ENCODE measurements at places on chromosomes 7 and 10. TPM values are rescaled to one million over a fixed set of nuclear protein-coding genes. Genes with fewer than 3 reads are reported as not detected.

DNA sequence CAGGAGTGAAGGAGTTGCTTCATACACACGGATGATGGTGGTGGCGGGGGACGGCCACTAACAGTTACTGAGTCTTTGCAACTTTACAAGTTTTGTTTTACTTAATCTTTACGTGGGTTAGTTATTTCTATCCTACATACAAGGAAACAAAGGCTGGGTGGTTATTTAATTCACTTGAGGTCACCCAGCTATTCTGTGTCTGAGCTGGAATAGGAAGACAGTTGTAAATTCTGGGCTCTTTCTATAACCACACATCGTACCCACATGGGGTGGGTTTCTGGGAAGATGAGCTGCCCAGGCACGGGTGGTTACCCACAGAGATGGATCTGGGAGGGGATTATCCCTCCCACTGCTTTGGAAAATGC is 137.9 kb downstream of the ANLN start:
- DNase-seq = no peak

GRCh38 chr7:27237735-27238334 is 4.8 kb upstream of the EVX1 start:
- DNase-seq = no peak

- DNase-seq = no peak
Measured at GRCh38 chr10:58209669-58210068, 58.0 kb downstream of the IPMK start.

DNA sequence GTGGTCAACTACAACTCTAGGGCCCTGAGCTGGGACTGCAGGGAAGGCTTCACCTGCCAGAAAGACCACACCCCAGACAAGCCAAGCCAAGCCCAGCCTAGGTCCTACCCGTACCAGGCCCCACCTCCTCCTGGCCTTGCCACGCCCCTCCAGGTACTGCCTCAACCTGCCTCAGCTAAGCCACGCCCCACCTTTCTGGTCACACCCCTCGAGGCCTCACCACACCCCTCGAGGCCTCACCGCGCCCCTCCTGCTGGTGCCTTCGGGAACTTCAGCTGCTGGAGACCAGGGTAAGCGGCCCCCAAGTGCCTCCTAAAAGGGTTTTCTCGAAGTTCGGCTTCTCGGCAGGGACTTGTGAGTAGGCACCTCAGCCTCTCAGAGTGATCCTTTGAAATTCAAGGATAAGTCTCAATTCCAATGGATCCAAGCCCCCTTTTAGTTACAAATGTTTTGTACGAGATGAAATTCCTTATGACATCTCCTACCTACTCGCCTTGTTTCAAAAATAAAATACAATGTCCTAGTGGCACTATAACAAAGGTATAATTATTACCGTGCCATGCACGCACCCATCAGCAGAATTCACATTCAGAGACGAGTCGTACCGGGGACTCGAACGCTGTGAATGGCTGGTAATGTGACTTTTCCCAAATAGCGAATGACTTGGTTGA is 171.2 kb downstream of the ARHGAP21 start:
- peak; percentile 72 for DNase-seq

DNA sequence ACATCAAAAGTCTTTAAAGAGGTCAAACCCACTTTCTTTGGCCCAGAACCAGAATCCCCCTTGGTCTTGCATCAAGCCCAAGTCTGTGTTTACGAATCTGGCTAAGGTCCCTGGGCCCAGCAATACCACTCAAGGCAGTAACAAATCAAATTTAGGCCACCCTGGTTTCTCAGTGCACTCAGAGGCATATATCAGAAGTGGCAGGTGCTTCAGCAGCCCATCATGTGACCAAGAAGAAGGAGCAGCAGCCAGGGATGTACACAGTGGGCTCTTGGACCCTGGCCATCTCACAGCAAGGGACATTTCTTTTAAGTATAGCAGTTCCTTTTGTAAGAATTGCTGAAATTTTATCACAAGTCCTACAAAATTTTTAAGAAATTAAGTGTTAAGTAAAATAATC is 7.3 kb upstream of the SLC25A13 start:
- no peak for DNase-seq

GRCh38 chr10:69383558-69383957 is 33.2 kb downstream of the TACR2 start:
- no peak for DNase-seq

DNA sequence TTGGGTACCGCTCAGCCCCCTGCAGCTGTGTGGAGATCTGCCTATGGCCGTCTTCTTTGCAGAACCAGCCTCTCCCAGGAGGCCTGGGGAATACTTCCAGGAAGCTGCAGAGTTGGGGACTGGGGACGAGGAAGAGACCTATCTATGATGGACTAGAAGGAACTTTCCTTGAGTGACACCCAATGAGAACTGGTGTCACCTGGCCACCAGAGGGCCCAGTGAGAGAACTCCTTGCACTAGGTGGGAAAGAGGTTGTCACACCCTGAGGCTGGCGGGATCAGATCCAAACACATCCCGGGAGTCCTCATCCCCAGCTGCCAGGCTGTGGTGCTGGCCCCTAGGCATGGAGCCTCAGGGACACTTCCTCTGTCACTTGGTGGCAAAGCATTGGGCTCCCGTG is 4.9 kb upstream of the GRID2IP start:
- DNase-seq = no peak

Gene NPC1L1
- total RNA-seq = 61.3 TPM

DNA sequence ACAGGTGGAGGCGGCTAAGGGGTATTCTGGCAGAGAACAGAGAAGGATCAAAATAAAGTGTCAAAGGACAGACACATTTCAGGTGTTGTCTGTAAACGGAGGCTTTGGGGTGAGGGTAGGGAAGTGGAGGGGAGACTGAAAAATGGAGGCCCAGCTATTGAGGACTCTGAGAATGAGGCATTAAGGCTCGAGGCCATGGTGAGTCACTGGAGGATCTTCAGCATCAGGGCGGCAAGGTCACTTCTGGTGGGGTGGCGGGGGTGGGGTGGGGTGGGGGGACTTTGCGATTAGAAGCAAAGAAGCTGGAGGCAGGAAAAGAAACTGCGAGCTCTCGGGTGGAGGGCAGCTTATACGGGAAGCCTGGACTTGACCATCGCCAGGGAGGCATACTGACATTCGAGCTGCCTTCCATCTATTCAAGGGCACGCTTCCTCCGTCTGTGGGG is 58.4 kb upstream of the PCGF5 start:
- DNase-seq = no peak

Gene DRGX
- not detected for total RNA-seq

Gene GRB10
- total RNA-seq = 106 TPM

DNA sequence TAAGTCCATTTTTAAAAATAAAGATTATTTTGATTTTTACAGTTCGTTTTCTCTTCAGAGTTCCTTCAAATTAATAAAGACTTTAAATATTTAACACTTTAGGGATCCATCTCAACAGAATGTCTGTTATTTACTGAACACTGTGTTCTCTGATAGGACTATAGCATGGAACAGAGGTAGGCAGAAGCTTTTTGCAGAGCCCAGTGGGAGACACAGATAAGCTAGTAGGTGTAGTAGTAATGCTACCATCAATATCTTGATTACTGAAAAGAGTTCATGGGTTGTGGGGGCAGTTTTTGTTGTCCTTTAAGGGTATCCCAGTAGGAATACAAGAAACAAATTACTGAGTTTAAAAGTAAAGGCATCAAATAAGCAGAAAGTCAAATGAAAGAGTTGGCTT is 140.5 kb downstream of the HBP1 start:
- no peak for DNase-seq

Gene COL26A1
- 0.29 TPM for total RNA-seq

- no peak for DNase-seq
Measured at GRCh38 chr7:121276313-121276712, 52.5 kb upstream of the WNT16 start.

Gene AFAP1L2
- total RNA-seq = 6.3 TPM

Gene MMP21
- total RNA-seq = 0.17 TPM

- DNase-seq = no peak
Measured at GRCh38 chr10:127755753-127756152, 18.8 kb downstream of the FOXI2 start.

DNA sequence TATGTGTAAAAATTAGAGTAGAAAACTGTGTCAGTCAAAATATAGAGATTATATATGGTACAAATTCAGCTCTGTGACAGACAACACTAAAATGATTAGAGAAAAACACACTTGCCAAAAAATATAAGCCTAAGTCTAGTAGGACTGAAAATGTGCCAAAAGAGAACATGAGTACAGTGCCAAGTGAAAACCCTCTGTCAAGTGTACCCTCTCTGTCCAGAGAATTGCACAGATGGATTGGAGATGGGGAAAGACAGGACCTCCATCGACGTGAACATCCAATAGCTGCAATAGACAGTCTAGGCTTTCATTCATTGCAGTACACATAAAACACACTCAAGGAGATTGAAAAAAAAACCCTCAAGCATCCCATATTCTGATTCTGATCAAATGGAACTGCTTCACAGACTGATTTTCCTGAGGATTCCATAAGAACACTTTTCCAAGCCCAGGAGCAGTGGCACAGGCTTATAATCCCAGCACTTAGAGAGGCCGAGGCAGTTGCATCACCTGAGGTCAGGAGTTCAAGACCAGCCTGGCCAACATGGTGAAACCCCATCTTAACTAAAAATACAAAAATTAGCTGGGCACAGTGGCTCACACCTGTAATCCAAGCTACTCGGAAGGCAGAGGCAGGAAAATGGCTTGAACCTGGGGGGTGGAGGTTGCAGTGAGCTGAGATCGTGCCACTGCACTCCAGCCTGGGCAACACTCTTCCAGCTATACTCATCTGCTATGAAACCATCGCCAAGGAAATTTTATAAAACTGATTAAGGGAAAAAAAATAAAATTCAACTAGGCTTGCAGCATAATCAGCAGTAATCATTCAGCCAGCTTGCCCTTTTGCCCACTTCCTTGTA is 110.0 kb upstream of the TRIM24 start:
- no peak for DNase-seq

- DNase-seq = no peak
Measured at GRCh38 chr7:126569402-126569801, 683.3 kb downstream of the GRM8 start.

DNA sequence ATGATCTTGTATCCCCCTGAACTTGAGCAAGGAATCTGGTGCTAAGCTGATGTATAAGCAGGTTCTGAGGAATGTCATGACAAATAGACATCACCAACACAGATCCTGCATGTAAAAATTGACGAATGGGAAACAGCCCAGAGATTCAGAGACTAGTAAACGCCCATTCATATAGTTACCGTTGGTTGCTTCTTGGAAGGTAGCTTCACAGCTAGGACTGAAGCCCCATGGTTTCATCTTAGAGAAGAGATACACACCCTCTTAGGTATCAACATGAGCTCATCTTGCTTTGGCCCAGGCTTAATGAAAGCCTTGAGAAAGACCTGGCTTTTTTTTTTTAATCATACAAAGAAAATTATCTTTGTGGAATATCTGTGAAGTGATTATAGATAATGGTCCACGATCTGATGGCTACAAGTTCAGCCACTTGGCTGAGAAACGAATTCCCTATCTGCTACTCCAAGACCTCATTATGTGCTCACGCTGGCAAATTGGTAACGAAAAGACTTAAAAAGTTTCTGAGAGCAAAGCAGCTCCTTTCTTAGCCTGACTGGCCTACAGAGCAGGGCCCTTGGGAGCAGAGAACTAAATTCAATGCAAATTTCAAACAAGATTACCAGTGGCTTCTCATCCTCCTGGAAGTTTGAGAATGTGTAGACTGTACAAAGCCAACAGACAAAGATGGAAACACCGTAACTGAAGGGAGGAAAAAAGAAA is 181.1 kb downstream of the NRP1 start:
- DNase-seq = no peak

Gene OR2A2
- not detected for total RNA-seq

Gene DGKI
- 3.1 TPM for total RNA-seq

DNA sequence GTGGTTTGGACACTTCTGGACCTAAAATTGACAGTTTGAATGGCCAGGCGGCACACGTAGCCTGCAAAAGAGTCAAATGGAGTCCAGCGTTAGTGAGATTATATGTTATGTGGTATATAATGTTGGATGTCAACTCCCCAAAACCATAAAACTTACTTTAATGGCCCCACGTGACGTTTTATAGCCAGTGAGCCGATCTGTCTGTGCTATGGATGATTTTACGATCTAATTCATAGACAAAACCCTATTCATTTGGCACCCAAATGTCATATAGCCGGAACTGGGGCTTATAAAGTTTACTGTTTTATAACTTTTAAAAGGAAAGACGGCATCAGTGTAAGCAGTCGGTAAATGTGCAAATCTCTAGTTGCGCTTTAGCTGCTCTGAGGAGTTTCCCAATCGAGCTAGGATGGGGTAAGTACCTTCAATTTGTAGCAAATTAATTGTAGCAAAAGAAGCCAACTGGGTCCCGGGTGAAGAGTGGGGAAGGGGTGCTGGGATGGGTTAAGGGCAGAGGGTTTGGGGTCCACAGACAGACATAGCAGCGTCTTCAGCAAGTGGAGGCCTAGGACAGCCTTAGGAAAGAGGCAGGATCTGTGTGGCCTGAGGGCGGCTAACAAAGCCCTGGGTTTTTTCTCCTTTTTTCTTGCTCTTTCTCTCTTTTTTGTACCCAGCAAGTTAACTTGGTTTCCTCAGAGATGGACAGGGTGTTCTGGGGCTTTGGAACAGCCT is 3.2 kb downstream of the HOXA5 start:
- DNase-seq = no peak

- DNase-seq = peak; percentile 20
Measured at GRCh38 chr7:43112941-43113621, 634 bp downstream of the HECW1 start.

DNA sequence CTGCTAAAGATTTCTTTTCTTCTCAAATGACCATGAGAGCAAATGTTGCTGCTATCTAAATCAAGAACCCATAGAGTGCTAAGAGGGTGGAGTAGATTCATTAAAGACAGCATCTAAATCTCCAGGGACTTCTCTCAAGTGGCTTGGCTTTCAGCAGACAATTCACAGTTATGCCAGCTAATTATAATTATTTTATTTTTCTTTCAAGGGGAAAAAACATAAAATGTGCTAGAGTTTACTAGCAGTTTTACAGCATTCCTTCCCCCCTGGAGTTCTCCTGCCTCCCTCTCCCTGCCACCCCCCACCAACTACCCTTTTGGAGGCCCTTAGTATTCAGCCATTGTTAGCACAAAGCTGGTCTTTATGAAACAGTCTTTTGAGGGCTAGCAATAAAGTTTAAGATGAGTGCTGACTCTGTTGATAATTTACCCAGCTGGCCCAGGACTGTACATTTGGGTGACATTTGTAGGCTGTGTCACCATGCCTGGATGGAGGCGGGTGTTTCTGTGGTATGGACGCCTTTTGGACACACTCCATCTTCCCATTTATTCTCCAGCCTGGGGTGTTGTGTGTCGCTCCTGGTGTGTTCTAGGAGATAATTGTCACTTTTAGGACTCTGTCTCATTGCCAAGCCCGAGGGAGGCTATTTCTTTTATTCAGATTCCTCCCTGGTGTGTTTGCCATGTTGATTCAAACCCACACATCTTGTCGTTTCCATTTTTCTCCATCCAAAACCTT is 160.2 kb downstream of the CREB5 start:
- no peak for DNase-seq

- DNase-seq = no peak
Measured at GRCh38 chr7:101875283-101875846, 57.9 kb downstream of the CUX1 start.

DNA sequence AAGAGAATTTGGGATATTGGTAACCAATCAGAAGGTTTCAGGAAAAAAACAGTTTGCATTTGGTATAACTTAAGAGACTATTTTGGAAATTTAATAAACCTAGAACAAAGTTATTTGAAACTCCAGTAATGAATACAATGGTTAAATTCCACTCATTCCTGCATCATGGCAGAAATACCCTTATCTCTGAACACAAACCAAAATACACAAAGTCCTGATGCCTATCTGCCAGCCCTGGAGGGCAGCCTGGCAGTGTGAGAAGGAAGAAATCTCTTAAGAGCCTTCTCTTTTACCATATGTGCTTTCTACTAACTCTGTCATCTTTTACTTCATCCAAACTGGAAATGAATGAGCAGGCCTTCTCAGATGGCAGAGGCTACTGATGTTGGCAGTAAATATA is 147.1 kb upstream of the LYZL1 start:
- DNase-seq = no peak
